ENCODE measurements at places on chromosomes 3 and 15.

DNA sequence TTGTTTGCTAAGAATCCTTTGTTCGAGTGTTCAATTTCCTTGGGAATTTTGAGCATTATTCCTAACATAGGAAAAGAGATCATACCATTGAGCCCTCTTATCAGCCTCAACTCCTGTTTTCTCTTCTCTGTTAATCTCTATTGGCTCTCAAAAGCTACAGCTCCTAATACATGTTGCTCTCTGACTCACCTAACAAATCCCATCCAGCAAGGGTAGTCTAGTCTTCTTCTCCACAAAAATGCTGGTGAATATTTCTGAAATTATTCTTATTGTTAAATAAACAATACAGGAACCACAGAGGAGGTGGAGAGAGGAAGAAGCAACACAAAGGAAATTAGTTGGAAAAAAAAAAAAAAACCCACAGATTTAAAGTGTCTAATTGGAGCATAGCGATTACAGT lies 325.8 kb upstream of the NAALADL2 start:
- no peak for DNase-seq

- no peak for DNase-seq
Measured at GRCh38 chr15:95830281-95830680, 500.2 kb upstream of the NR2F2 start.

GRCh38 chr3:60812502-60812901 lies 438.8 kb downstream of the FHIT start:
- no peak for DNase-seq

DNA sequence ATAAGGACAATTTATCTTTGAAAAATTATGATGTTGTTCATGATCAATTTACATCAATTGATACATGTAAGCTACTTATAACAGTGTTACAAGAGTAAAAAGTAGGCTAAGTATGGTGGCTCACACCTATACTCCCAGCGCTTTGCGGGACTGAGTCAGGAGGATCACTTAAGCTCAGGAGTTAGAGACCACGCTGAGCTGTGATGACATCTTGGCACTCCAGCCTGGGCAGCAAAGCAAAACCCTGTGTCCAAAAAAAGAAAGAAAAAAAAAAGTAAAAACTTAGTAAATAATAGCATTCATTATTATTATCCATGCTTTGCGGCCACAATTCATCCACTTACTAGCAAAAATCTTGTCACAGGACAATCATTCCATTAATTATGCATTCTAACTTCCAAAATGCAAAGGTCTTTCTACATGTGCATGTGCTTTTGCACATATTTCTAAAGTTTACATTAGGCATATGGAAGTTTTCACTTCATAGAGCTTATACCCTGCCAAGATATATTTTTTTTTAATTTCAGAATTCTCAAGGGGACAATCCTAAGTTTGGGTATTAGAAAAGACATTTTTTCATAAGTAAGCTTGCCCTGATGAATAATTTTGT lies 243.3 kb upstream of the RARB start:
- no peak for DNase-seq

DNA sequence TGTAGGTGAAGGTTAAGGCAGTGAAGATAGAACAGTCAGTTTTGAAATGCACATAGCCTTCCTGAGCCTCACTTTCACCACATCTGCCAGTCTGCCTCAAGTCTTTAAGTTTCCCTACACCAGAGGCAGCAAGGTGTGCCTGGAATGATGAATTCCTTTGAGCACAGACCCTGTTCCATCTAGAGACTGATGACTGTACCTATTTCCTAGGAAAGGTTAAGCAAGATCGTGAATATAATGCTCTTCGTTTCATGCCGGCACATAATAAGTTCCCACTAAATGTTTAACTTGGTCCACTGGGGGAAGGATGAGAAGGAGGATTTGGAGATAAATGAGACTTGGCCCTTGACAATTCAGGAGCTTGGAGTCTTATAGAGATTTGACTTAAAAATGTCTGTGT lies 141.9 kb downstream of the LPP start:
- DNase-seq = no peak

DNA sequence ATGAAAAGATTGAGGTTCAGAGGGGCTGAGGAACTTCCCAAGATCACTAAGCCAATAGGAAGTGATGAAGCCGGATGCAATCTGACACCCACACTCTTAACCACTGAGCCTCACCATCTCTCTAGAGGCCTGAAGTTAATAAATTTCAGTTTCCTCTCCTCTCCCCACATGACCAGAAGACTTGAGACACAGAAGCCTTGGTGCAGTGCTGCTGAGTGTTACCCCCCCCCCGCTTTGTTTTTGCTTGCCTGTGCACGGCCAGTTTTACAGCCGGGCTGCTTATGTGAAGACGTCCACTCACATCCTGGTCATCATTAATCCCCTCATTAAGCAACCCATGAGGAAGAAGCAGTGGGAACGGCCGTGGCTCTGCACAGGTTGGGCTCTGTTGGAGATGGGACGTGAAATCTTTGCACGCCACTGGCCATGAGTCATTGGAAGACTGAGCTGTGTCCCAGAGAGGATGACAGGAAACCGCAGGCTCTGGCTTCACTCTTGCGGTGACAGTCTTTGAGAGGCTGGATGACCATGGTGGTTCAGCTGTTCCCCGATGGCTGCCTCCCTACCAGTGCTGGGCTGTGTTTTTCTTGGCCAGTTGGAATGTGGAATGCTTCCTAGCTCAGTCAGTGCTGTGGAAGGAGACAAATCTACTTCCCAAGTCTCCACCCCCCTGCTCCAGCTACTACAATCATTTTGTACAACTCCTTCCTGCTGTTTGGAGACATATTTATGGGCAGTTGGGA lies 232.6 kb upstream of the LRTM1 start:
- no peak for DNase-seq

DNA sequence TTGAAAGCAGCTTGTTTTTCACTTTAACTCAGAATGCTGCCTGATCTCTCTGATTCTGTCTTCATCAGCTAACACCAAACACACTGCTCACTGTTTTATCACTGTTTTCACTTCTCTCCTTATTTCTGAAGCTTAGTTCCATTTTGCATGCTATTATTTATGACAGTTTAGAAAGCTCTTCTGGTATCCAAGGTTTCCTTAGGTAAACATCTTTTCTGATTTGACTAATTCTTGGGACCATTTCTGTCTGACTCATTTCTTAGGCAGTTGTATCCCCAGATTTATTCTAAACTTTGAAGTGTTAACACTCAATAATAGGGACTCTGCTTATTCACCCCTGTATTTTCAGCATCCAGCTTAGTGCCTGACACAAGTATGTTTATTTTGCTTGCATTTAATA lies 167.7 kb downstream of the BCHE start:
- DNase-seq = no peak

DNA sequence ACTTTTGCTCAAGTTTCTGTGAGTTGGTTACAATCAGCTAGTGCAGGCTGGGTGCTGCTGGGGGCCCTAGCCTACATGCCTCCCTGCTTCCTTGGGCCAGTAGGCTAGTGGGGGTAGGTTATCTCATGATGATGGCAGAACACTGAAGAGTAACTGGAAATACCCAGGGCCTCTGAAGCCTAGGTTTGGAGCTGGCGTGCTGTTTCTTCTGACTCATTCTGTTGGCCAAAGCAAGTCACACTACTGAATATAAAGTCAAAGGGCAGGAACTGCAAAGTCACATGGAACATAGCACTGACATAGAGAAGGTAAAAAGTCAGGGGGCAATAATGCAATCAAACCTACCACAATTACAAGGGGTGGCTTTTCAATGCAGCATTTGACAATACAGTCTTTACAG lies 34.5 kb downstream of the RASGRP1 start:
- DNase-seq = peak; percentile 15

DNA sequence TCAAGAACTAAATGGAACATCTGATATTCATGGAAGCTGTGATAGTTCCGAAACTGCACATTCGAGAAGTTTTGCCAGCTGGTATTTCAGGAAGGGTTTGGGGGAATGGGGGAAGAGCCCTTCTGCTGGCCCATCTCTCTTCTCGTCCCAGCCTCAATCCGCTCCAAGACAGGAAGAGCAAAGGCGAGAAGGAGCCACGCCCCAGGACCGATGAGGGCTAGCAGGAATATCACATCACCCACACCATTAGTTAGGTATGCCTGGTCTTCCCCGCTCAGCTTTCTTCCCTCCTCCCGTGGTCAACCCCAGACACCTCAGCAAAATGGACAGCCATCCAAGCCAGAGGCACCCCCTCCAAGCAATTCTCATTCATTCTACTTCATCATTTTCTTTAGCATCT lies 14.9 kb upstream of the PCSK6 start:
- DNase-seq = no peak

GRCh38 chr3:105334138-105334882 lies 32.4 kb upstream of the ALCAM start:
- no peak for DNase-seq

DNA sequence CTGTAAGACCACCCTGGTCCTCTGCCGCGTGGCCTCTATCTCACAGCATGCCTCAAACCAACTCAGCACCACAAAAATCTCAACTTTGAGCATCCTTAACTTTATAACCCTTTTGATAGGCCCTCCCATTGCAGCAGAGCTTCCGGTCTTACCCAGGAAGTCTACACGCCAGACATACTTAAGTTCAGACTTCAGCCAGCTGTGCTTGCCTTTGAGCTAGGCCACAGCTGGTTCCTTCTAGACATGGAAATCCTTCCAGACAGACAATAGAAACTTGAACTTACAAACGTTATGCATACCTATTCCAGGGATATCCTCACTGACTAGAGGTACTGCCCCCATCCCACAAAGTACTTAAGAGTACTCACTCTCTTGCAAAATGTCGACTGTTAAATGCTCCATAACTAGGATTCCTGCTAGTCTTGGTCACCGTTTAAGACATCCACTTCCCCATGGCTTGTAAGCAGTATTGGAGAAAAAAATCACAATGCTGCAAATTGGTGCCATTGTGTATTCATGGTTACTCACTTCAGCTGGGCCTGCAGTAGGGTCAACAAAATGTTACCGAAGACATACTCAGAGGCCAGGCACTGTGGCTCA lies 183.5 kb downstream of the TBL1XR1 start:
- DNase-seq = no peak

GRCh38 chr3:182342252-182342651 lies 451.1 kb upstream of the ATP11B start:
- DNase-seq = no peak

GRCh38 chr3:50358355-50358910 lies 888 bp downstream of the TMEM115 start:
- DNase-seq = no peak

DNA sequence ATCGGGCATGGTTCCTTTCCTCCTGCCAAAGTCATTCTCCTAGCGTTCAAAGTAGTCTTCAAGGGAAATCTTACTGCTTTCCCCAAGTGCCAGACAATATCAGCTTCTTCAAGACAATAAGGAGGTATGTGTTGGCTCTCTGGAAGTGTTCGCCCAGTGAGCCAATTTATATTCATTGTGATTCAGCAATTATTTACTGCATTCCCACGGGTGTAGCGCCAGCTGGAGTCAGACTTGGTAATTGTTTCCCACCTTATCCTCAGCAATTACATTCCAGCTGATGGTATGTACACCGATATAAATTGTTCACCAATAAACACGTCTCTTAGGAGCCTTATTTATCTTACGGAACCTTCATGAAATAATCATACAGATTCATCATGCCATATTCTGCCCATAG lies 103.6 kb upstream of the CTNNB1 start:
- DNase-seq = no peak

GRCh38 chr15:26287381-26287780 lies 424.3 kb upstream of the ATP10A start:
- DNase-seq = no peak

DNA sequence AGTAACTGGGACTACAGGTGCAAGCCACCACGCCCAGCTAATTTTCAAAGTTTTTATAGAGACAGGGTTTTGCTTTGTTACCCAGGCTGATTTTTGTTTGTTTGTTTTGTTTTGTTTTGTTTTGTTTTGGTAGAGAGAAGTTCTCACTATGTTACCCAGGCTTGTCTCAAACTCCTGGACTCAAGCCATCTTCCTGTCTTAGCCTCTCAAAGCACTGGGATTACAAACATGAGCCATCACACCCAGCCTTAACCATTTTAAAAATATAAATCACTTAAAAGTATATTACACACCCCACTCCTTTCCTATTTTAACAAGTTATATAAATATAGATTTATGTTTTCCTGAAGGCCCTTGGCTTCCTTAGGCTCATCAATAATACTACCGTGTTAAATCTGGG lies 6.5 kb upstream of the DYNC1LI1 start:
- DNase-seq = no peak

DNA sequence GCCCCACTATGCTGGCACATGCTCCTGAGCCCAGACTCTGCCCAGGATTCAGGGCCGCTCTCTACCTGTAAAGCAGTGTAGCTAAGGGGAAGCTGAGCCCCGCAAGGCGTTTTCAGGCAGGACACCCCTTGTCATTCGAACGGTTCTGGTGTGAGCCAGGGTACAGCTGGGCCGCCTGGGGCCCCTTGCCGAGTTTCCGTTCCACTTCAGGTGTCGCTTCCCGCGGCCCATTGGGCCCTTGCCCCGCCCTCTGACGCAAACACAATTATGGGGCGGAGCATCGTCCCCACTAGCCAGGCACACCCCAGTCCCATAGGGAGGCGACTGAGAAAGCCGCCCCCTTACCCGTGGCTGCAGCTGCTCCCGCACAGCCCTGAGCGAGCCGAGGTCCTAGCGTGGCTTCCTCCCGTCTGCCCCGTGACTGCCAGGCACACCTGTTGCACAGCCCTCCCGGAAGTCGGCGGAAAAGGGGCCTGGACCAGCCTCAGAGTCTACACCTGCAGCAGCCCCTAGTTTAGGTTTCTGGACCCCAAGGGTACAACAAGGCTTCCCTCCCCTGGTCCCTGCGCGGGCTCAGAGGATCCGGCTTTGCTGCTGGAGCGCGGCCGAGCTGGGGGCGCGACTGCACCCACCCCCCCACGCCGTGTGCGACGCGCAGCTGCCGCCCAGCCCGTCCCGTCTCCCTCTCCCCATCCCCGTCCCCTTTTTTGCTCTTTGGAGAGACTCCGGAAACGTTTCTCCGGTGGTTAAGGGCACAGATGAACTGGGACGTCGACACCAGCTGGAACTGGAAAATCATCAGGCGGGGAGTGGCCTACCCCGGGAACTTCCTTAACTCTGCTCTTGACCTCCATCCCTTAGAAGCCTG lies at the start of gene PLSCR2:
TSS of gene PLSCR2 (minus strand) at position 412 of the 868 bp plus-strand sequence. CDS start 9,657 bp downstream, outside the sequence.
- DNase-seq = peak; percentile 51

DNA sequence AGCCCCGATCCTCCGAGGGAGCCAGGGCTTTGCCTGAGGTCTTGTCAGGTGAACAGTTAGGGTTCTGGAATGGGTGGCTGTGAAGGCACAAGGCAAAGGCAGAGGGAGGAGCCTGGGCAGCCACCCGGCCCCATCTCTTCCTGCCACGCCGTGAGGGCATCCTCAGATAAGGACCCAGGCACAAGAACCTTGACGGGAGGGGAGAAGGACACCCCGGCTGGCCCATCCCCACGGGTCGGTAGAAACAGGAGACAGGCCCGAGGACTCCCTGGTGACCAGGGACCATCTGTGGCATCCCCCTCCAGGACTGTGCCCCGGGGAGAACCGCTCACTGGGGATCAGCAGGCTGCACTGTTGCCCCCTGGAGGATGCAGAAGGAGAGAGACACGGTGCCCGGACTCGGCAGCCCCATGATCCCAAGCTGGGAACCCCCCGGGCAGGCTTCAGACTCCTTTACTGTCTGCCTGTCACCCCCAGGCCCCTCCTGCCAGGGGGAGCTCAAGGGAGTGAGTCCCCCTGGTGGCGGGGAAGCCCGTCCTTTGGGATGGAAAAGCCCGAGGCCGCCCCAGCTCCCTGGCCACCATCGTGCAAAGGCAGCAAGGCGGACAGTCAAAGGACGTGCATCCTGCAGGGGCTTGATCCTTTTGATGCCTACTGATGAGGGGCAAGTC lies 12.3 kb upstream of the PCSK6 start:
- peak; percentile 32 for DNase-seq
